ENCODE measurements at places on chromosomes 2 and 18. TPM values are rescaled to one million over a fixed set of nuclear protein-coding genes. Genes with fewer than 3 reads are reported as not detected.

DNA sequence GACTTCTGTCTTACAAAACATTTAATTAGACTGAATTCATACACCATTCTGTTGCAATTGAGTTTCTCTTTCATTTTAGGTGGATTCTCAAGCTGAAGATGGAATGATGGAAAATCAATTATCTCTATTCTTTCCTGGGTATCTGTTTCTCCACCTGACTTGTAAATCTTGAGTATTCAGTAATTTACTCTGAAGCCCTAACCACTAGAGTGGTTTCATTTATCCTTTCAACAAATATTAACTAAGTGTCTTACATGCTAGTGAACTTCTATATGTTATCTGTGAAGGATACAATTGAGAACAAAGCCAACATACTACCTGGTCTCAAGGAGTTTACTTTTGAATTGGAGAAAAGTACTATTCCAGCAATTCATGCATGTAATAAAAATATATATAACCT is 94.1 kb upstream of the ZNF804A start:
- DNase-seq = no peak

GRCh38 chr2:231621051-231621879 is 28.6 kb downstream of the TEX44 start:
- no peak for DNase-seq

- DNase-seq = no peak
Measured at GRCh38 chr2:14235667-14236066, 396.9 kb upstream of the LRATD1 start.

DNA sequence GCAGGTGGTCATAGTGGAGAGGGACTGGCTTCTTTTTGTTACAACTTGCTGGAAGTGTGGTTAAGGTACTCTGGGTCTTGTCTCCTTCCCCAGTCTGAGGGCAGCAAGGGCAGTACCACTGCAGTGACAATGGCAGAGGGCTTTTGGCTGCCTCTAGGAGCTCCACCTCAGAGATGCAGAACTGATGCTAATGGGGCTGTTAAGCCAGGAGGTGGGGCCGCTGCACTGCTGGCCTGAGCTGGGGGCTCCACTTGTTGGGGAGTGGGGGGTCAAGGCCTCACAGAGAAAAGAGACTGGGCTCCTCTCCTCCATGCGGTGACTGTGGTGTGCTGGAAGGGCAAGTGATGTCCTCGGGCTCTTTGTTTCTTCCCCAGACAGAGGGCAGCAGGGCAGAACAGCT is 135.7 kb downstream of the DSEL start:
- DNase-seq = no peak

DNA sequence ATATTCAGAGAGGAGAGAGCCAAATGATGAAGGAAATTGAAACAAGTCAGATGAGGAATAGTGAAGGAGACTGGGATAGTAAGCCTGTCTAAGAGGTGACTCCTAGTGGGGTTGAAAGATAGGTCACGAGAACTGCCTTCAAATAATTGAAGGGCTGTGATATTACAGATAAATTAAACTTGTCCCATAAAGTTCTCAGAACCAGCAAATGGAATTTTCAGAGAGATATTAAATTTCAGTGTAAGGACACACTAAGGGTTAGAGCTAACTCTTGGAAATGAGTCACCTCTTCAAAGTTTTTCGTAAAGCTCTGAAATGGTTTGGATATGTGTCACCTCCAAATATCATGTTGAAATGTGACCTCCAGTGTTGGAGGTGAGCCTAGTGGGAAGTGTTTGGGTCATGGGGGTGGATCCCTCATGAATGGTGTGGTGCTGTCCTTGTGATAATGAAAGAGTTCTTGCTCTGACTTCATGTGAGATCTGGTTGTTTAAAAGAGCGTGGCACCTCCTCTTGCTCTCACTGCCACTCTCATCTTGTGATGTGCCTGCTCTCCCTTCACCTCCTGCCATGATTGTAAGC is 87.3 kb downstream of the BABAM2 start:
- DNase-seq = no peak

DNA sequence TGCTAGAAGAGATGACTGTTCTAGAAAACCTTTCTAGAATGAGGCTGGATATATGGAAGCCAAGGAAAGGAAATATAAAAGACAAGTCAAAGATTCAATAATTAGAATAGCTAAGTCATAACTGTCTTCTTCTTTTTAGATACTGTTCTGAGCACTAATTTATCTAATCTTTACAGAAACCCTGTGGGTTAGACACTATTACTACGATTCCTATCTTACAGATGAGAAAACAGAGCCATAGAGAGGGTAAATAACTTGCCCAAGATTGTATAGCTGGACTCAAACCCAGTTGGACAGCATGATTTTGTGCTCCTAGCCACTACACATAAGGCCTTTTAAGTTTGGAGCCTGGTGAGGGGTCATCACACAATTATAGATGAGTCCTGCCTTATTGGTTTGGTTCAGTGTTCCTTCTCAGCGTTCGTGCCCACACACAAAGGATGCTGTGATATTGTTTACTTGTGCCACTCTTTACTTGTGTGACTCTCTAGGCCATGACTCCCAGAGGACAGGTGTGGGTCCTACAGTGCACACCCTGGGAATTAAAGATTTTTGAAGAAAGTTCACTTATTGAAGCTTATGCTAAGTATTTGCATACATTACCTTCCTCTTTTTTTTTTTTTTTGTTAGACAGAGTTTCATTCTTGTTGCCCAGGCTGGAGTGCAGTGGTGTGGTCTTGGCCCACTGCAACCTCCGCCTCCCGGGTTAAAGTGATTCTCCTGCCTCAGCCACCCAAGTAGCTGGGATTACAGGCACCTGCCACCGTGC is 153.7 kb downstream of the PRKCE start:
- no peak for DNase-seq

DNA sequence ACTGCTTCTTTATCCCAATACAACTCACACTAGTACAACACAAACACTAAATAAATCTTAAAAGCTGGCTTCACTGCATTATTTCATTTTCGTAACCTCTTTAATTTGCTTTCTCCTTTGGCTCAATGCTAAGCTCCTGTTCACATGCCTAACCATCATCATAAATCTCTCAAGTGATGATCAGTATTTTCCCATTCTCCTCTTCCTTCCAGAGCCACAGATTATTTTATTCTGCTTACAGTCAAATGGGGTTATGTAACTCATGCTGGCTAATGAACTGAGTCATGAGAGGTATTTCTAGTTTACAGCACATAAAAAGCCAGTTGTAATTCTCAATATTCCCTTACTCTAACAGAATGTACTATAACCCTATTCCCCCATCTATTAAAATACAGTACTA is 350.4 kb upstream of the ZC3H15 start:
- no peak for DNase-seq

GRCh38 chr2:10956006-10956790 is 44.5 kb downstream of the KCNF1 start:
- no peak for DNase-seq

GRCh38 chr18:49024804-49025421 is 74.1 kb upstream of the SMAD7 start:
- no peak for DNase-seq

DNA sequence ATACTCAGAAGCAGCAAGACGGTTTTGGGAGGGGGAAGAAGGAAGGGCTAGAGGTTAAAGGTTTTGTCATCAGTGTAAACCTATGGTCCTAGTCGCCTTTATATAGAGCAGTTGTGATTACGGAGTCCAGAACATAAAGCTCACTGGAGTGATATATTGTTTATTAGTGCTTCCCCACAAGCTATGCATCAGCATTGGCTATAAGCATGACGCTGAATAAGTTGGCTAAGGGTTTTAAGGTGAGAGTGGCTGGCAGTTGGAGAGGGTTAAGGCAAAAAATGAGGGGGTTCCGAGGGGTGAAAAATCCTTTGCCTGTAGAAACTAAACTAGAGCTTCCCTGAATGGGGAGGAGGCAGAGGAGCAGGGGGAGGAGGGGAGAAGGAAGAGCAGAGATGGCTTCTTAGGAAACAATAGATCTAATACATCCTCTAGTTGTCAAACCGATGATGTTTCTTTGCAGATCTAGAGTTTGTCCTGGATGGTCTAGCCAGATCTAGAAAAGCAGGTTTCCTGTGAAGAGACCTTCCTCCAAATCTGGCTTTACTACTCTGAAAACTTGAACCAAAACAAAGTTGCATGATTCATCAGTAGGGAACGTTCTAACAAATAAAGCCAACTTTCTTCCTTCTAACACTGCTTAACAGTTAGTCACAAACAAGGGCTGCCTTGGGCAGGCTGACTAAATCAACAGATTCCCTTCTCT is 2.5 kb downstream of the KLF7 start:
- DNase-seq = no peak

GRCh38 chr2:58925676-58926081 is 684.6 kb upstream of the FANCL start:
- DNase-seq = no peak

Gene POTEI
- total RNA-seq = 5.6 TPM

Gene TTLL4
- 93.4 TPM for total RNA-seq

Gene GAD1
- total RNA-seq = 0.27 TPM

Gene PPIL3
- 65.1 TPM for total RNA-seq

All from progenitor cell of endocrine pancreas (in vitro differentiated cells).